ENCODE measurements at places on chromosomes 16 and 17.

DNA sequence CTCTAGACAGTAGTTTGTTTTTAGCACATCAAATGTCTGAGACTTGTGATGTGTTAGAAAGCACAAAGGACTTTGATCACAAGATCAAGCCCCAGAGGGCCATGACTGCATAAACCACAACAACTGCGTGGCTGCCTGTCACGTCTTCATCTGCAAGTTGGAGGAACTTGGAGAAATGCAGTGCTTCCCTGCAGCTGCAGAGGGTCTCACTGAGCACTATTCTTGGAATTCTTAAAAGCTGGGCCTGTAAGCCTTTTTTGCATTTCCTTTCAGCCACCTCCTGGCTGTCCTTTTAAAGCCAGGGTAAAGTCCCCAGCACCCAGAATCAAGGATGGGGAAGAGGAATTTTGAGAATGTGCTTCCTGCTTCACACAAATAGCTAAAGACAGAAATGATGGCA is 431.3 kb downstream of the MAF start:
- no peak for DNase-seq

- no peak for DNase-seq
Measured at GRCh38 chr17:66339561-66339960, 37.1 kb downstream of the PRKCA start.

DNA sequence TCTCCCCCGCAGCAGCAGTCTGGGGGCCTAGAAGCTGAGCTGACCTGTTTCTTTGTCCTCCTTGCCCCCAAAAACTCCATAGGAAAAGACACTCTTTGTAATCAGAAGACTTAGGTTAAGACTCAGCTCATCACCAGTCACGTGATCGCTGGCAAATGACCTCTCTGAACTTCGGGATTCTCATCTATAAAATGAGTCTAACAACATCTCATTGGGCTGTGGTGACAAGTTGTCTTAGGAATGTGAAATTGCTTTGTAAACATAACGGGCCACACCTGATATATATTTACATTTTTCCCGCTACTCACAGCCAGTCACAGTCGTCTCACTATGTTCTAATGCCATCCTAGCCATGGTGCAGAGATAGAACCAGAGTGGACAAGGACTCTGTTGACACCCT is 86.0 kb upstream of the LHX1 start:
- DNase-seq = no peak

- DNase-seq = no peak
Measured at GRCh38 chr16:16148755-16149154, 74.5 kb downstream of the ABCC6 start.

DNA sequence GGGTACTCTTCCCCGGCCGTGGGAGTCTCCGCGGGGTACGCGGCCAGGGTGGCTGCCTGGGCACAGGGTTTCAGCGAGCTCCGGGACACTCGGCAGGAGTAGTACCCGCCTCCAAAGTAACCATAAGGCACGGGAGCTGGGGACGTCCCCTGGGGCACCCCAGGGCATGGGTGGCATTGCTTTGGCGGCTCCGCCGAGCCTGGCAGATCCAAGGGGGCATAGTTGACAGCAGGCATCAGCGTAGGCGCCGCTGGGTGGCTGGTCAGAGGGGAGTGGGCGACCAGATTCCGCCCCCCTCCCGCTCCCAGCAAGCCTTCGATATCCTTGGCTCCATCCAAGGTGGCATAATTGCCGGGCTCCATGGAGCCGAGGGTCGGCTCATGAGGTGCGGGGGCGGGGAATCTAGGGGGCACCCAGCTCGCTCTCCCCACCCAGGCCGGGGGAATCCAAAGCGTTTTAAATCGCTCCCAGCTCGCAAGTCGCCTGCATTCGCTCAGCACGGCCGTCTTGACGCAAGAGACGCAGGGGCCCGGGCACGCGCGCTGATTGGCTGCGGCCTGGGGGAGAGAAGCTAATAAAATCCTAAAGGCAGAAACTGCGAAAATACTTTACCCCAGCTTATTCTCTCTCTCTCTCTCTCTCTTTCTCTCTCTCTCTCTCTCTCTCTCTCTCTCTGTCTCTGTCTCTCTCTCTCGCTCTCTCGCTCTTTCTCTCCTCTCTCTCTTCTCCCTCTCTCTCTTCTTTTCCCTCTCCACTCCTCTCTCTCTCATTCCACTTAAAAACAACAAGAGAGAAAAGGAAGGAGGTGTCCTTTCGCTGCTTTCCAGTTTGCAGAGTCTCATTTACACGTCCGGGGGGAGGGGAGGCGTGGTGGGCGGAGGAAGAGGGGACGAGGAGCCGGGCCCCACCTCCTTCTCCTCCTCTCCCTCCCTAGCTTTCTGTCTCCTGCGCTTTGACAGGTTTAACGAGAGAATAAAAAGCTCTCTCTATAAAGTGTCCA is at the start of gene HOXB13:
Gene HOXB13, minus strand, starts transcription at position 519 of the 1,000 bp plus-strand sequence. Its CDS starts 157 bp downstream, at position 362.
- DNase-seq = peak; percentile 41

DNA sequence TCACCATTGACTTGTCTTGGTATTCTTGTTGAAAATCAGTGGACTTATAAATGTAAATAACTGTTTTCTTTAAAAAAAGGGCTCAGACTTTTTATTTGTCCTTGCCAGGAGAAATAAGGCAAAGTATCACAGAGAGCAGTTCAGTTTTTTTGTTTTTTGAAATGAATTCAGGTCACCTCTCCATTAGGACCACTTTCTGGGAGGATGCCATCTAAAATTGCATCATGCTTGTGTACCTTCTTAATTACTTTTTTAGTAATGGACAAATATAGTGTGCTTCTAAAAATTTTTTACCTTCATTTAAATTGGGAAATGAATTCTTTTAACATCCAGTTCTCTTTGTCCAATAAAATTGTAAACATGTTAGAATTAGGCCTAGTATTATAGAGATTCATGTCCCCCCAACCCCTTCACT is 210.0 kb downstream of the BCAS3 start:
- no peak for DNase-seq

DNA sequence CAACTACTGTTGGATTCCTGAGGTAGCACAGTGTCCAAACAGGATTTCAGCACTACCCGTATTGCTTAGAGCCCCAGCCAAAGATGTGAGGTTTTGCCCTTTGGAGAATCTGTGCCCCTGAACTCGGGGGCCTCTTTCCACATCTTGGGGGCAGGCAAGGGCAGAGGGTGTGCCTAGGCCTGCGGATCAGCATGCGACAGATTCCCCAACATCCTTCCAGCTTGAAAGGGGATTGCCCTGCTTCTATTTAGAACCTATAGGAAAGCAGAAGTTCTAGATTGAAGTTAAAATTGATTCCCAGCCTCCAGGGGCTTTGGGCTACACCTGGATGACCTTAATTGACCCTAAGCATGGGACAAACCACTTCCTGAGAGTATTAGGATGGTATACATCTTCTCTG is 19.6 kb downstream of the NOD2 start:
- no peak for DNase-seq

DNA sequence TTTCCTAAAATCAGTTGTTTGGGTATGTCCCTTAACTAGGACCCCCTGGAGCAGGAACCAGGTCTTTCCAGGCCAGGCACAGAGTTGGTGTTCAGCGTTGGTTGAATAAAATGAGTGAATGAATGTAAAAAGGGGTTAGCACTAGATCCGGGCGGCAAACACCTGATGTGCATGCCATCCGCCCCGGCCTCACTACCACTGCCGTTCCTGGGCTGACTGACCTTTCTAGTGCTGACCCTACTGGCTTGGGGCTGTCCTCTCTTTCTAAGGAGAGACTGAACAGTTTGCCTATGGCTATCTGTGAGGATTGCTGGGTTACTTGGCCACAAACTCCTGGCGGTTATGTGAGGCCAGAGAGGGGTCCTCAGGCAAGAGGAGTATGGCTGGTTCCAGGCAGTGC is 10.1 kb upstream of the PHF12 start:
- DNase-seq = no peak
